Stimulated activated naive CD8-positive, alpha-beta T cell treated with anti-CD3 and anti-CD28 coated beads, Interleukin-15, Interleukin-2, amounts not matched to agents 100 U/mL and 50 U/mL, for 24 hours (primary cell): ENCODE measurements at places on chromosomes 4 and X.

DNA sequence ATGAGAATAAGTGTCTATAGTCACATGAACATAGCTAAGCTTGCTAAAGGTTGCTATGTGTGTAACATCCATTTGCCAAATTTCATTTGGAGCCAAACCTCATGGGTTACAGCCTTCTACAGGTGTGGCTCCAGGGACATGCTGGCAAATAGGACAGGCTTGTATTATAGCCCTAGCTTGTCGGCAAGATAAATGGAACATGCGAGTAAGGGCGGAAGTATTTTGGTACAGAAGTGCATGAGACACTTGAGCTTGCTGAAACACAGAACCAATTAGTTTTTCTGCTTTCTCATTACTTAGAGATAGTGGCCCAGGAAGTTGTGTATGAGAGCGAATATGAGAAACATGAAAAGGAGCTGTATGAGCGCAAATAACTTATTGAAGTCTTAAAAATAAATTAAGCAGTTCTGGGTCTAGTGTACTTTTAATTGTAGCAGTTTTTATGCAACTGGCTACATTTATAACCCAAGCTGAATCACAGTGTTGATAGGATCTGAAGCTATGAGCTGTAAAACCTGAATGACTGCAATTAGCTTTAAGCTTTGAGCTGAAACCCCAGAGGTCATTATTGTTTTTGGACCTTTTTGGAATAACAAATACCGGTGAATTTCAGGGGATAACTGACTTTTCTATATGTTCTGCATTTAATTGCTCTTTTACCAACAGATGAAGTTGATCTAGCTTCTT, 64.6 kb downstream of the KDM5C start:
- no peak for DNase-seq

GRCh38 chr4:36737691-36738090, 456.3 kb downstream of the DTHD1 start:
- no peak for DNase-seq

- DNase-seq: no peak
Measured at GRCh38 chr4:153119626-153120025, 84.6 kb upstream of the TRIM2 start.

- no peak for DNase-seq
Measured at GRCh38 chrX:129997086-129997485, 14.7 kb downstream of the BCORL1 start.

- no peak for DNase-seq
Measured at GRCh38 chr4:17018013-17018412, 119.6 kb upstream of the LDB2 start.

DNA sequence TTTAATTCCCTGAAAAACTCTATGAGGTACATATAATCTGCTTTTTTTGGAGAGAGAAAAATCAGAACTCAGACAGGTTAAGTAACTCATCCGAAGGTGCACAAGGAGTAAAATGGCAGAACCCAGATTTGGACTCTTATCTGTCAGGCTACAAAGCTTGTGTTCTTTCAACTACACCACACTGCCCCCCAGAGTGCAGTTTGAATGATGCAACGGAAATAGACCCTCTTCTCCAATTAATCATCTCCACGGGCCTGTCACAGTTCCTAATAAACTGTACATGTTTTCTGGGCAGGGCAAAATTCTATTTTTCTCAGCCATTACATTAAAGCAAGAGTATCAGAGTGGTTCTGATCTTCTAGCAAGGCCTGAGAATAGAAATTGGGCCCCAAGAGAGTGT, 35.3 kb upstream of the DCX start:
- peak; percentile 4 for DNase-seq

DNA sequence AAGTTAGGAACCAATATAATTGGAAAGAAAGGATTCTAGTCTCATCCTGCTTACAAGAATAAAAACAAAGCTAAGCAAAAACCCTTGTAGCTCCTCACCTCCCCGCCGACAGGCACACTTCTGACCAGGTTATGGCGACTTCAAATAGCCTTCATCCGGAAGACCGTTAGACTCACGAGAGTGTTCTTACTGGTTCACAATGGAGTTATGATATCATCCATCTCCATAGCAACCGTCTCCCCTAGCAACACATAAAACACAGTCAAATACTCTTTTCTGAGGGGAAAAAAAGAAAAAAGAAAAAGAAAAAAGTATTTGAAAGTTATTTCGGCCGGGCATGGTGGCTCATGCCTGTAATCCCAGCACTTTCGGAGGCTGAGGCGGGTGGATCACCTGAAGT, at the start of gene IL13RA2:
TSS of gene IL13RA2 (minus strand) at position 162 of the 400 bp plus-strand sequence. CDS start 347 bp downstream, outside the sequence.
- DNase-seq: no peak
